Activated CD8-positive, alpha-beta memory T cell treated with anti-CD3 and anti-CD28 coated beads, Interleukin-2, amount 50 U/mL, for 48 hours (primary cell): ENCODE measurements at places on chromosomes 4 and X.

DNA sequence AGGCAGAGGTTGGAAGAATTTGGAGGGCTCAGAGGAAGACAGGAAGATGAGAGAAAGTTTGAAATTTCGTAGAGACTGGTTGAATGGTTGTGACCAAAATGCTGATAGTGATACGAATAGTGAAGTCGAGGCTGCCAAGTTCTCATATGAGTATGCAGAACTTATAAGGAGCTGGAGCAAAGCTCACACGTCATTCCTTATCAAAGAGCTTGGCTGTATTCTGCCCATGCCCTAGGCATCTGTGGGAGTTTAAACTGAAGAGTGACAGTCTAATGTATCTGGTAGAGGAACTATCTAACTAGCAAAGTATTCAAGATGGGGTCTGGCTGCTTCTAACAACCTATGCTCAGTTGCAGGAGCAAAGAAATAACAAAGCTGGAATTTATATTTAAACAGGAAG lies 102.1 kb downstream of the PCDH18 start:
- DNase-seq: no peak

DNA sequence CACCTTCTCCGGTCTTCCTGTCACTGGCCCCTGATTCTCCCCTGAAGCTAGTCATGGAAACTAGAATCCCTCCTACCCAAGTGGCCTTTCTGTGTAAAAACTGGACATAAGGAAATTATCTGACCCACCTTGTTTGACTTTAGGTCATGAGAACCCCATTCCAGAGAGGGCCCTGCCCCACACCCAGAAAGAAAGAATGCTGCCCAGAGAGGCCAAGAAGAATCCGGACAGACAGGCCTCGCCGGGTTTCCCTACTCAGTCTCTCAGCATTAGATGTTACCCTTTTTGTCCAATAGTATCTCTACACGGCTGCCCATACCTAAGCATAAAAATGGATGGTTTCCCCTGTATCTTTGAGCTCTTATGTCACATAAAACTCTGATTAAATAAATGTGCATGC lies 83.3 kb upstream of the HELT start:
- DNase-seq: no peak

DNA sequence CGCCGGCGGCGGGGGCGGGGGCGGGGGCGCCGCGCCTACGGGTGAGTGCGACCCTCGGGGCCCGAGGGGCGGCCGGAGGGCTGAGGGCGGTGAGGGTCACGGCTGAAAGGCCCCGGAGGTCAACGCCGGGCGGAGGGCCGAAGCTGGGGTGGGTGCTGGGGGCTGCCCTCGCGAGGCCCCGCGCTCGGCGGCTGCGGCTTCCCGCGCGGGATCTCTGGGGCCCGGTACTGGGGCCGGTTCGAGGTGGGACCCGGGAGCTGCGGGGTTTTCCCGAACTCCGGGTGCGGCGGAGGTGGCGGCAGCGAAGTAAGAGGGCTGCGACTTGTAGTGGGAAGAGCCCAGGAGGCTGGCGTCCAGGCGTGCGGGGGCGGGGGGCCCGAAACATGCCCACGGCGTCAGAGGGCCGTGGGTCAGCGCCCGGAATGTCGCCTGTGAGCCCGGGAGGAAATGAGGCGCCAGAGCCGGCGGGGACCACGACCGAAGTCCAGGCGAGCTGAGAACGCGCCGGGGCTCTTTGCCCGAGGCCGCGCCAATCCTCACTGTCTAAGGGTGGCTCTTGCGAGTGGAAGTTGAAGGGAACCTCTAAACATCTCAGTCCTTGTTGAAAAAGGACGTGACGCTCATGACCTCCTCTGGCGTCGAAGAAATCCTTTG lies 407 bp downstream of the IL13RA1 start:
- peak; percentile 48 for DNase-seq

- no peak for DNase-seq
Measured at GRCh38 chr4:15294832-15295231, 133.0 kb upstream of the C1QTNF7 start.

DNA sequence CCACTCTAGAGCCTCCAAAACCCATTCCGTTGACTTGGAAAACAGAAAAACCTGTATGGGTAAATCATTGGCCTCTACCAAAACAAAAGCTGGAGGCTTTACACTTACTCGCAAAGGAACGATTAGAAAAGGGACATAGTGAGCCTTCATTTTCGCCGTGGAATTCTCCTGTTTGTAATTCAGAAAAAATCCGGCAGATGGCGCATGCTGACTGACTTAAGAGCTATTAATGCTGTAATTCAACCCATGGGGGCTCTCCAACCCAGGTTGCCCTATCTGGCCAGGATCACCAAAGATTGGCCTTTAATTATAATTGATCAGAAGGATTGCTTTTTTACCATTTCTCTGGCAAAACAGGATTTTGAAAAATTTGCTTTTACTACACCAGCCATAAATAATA lies 60.8 kb downstream of the ZNF732 start:
- DNase-seq: peak; percentile 71

DNA sequence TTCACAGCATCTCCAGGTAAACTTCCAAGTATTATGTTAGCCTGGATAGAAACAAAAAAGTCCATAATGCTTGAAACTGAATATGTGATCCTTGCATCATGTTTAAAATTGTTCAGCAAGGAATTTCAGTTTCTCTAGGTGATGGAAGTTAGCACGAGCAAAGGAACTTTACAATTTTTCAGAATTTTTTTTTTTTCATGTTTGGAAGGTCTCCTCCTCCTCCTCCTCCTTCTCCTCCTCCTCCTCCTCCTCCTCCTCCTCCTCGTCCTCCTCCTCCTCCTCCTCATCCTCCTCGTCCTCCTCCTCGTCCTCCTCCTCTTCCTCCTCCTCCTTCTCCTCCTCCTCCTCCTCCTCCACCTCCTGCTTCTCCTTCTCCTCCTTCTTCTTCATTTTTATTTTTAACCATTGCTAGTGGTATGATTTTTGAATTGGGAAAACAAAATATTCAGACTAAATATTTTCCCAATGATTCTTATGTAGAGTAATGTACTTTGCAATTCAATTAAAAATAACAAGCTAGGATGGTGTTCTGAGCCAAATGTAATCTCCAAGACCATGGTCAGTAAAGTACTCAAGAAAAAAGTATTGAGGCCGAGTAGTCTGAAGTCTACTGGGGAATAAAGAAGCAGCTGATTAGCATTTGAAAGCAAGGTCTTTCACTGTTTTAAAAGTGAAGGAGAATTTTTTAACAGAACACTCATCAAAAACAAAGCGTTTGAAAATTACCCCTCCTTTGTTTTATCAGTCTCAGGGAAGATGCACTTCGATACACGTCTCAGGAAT lies 420.9 kb upstream of the ATOH1 start:
- DNase-seq: no peak

- no peak for DNase-seq
Measured at GRCh38 chr4:137981277-137981676, 260.9 kb downstream of the SLC7A11 start.

DNA sequence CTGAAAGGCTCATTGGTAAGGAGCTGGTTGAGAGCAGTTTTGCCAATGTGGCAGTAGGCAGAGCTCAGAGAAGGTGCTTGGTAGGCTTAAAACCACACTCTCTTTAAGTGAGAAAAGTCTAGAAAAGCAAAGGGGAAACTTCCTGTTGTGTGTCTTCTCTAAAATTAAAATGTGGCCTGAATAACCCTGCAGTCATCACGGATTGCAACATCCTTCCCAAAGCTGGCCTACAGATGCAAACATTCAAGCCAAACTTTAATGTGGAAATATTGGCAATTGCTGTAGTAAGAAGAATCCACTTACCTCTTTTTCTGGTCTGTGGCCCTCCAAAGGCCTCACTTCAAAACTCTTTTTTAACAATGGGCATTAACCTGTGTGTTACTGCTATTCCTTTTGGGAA lies 348.5 kb downstream of the OPHN1 start:
- no peak for DNase-seq

DNA sequence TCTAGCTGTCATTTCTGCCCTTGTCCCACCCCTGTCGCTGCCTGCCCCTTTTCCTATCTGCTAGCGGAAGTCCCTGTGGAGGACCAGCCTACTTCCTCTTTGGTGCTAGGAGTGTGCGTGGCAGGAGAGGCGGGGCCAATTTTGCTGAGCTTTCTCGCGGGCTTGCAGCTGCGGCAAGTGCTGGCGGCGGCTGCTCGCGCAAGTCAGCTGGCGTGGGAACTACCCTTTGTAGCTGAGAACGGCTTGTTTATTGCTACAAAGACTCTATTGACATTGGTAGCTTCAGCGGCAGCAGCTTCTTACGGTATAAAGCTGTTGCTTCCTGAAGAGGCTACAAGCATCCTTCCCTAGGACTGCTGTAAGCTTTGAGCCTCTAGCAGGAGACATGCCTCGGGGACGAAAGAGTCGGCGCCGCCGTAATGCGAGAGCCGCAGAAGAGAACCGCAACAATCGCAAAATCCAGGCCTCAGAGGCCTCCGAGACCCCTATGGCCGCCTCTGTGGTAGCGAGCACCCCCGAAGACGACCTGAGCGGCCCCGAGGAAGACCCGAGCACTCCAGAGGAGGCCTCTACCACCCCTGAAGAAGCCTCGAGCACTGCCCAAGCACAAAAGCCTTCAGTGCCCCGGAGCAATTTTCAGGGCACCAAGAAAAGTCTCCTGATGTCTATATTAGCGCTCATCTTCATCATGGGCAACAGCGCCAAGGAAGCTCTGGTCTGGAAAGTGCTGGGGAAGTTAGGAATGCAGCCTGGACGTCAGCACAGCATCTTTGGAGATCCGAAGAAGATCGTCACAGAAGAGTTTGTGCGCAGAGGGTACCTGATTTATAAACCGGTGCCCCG lies at the start of gene MAGEH1:
MAGEH1 (plus strand) TSS at position 138 of the 843 bp plus-strand sequence; CDS start at position 386, 248 bp downstream.
- DNase-seq: peak; percentile 79

DNA sequence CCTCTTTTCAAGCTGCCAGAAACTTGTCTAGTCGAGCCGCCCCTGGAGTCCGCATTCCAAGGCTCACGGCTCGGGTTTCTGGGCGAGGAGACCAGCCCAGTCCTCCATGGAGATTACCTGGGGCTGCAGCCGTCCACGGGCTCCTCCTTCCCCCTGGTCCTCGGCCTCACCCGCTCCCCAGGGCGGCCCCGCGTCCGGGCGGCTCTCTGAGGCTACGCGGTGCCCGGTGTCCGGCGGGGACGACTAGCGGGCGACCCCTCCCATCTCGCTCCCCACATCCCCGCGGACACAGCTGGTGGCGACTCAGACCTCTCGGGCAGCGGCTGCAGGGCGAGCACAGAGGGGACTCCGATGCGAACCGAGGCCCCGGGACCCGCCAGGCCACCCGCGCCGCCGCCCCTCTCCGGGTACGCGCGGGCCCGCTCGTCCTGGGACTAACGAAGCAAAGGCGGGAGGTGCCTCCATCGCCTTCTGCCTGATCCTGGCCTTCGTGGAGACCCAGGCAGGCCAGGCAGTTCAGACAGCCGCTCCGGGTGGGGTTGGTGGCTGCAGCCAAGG lies 159.4 kb downstream of the TRAM1L1 start:
- DNase-seq: no peak

DNA sequence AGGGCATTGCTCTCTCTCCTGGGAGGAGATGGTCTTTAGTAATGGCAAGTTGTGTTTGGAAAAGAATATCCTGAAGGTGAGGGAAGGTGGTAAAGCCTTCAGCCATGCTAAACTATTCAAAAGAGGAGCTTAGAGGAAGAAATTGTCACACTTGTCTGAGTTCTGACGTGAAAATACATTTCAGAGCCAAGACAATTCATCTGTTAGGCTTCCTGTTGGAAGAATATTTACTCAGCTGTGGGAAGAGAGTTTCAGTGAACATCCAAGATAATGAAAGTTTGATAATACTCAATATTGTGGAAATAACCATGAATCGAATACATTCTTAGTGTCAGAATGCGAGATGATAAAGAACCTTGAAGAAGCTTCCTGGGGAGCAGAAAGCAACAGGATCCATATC lies 143.3 kb downstream of the GPAT3 start:
- DNase-seq: no peak

- no peak for DNase-seq
Measured at GRCh38 chr4:99043346-99043745, 45.2 kb downstream of the ADH5 start.

GRCh38 chr4:56655209-56655626 lies 25.9 kb downstream of the HOPX start:
- DNase-seq: no peak

GRCh38 chr4:102230194-102230593 lies 115.1 kb downstream of the SLC39A8 start:
- no peak for DNase-seq

DNA sequence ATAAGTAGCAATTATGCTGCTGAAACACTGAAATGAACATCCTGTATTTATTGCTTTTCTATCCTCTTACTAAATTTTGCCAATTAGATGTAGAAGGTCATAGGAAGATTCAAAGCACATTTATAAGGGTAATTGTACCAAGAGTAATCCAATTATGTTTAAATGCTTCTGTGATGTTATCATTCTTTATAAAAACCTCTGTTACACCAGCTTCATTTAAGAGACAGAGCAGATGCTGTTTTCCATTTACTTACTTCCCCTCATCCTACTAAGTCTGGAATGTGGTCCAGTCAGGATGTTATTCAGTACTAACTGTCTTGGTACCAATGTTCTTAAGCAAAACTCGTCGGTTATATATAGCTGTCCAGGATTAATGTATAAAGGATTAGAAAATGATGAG lies 539.6 kb downstream of the PDHA2 start:
- DNase-seq: no peak

DNA sequence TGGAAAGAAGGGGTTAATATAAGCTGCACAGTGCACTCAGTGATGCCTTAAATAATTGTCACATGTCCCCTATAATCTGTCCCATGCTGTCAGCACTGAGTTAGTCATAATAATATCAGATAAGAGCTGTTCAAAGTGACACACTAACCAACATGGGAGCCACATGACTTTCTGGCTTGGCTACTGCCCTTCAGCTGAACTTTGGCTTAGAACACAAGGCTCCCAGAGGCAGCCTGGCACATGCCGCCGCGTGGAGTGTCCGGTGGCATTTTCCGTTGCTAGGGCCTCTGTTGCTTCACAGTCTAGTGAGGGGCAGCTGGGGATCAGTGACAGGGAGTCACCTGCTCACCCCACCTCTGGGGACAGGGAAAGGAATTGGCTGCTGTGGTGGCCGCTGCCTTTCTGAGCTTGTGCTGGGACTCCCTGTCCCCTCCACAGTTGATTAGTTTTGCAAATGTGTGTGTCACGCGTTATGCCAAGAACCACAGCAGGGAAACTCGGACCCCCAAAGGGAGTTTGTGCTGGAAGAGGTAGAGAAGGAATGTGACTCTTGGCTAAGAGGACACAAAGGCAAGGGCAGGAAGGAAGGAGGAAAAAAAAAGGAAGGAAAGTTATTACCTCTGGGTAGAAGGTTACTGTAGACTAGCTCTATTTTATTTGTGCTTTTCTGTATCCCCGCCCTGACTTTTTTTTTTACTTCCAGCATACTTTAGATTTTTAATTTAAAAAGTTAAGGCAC lies 41.1 kb upstream of the PPARGC1A start:
- DNase-seq: no peak

DNA sequence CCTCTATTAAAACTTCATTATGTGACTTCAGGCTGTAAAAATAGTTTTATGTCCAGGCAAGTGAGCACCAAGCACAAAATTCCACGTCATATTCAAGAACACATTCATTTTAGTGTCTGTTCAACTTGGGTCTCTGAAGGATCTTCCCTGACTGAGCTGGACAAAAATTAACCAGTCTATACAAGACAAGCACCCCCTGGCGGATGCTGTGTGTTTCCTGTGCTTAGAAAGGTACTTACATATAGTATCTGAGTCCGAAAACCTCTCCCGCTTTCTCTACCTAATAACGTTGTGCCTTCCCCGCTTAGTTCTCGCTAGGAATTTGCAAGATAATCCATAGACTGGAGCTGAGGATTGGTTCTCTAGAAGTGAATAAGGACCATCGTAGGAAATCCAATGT lies 2214.5 kb upstream of the TENM3 start:
- no peak for DNase-seq

- no peak for DNase-seq
Measured at GRCh38 chr4:113106108-113106507, 56.7 kb downstream of the ANK2 start.
